ENCODE measurements at places on chromosomes 1 and 21.

DNA sequence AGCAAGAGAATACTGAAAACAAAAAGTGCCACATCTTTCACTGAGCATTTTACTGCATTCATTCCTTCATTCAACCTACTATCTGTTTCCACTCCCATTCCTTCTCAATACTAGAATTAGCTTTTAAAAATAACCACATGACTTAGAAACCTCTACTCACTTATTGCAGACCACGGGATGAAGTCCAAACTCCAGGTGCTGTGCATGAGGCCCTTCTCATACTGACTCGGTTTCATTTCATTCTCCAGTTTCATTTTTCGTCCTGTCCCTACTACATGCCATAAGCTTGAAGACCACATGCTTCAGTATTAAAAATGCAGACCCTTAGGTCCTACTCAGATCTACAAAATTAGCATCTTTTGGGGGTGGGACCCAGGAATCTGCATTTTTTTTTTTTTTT, 2.3 kb upstream of the BACH1 start:
- no peak for DNase-seq

DNA sequence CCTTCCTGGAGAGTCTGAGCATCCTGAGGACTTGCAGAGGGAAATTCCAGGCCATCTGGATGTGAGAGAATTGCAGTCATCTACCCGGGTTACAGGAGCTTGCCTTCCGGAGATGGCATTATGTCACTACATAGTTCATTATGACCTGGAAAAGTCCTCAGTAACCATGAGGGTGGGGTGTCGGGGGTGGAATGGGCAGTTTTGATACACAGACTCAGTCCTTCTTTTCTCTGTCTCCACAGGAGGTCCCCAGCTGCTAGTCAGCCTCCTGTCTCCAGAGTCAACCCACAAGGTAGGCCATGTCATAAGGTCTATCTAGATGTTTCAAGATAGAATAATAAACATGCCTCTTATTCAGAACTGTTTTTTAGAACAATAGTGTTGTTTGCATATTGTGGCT, 268.2 kb upstream of the SGIP1 start:
- no peak for DNase-seq

DNA sequence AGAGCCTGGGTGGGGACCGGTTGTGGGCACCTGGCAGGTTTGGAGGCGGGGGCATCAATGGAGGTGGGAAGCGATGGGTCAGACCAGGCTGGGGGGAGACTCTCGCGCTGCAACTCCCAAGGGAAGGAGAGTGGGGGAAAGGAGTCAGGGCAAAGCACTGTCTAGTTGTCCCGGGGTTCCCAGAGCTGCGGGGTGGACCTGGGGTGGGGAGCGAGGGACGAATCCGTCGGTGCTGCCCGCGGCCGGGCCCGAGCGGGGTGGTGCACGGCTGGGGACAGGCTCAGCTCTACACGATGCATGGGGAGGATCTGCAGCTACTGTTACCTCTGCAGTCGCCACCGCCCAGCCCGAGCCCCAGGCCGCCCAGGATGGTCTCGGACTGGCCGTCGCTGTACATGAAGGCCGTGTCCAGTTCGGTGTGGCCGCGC, 427 bp downstream of the AKR7A2 start:
- no peak for DNase-seq

DNA sequence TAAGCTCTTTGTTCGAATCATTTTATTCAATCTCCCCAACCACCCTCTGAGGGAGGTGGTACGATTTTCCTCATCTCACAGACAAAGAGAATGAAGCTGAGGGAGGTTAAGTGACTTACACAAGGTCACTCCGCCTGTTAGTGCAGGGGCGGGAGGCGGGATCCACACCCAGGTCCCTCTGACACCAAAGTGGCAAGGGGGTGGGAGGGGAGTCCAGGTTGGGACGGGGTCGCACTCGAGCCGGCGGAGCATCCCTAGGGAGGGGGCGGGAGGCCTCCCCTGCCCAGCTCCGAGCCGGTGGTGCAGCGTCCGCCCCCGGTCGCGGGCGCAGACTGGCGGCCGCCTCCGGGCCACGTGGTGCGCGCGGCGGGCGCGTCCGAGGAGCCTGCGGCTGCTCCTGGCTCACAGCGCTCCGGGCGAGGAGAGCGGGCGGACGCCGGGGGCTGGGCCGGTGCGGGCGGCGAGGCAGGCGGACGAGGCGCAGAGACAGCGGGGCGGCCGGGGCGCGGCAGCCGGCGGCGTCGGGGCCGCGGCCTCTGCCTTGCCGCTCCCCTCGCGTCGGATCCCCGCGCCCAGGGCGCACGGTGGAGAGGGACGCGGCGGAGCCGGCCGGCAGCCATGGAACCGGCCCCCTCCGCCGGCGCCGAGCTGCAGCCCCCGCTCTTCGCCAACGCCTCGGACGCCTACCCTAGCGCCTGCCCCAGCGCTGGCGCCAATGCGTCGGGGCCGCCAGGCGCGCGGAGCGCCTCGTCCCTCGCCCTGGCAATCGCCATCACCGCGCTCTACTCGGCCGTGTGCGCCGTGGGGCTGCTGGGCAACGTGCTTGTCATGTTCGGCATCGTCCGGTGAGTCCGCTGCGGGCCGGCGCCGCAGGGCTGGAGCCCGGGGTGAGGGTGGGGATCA, at the start of gene OPRD1:
TSS of gene OPRD1 (plus strand) at position 405 of the 903 bp plus-strand sequence. CDS start at position 619, 214 bp downstream.
- DNase-seq = no peak

DNA sequence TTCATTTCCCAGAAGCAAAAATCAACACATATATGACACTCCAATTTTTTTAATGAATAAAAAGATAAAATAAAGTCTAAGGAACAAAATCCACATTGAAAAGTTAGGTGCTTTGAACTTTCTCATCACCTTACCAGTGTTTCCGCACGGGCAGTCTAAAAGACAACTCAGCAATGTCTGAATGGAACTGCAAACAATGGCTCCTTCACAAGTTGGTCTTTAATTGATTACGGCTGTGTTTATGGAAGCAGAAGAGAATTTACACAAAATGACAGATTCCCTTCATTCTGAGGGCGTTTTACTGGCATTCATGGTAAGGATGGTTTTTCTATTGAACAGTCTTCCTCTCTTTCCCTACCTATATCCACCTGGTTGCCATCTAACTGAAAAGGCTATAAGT, 65.0 kb upstream of the RNPC3 start:
- no peak for DNase-seq

DNA sequence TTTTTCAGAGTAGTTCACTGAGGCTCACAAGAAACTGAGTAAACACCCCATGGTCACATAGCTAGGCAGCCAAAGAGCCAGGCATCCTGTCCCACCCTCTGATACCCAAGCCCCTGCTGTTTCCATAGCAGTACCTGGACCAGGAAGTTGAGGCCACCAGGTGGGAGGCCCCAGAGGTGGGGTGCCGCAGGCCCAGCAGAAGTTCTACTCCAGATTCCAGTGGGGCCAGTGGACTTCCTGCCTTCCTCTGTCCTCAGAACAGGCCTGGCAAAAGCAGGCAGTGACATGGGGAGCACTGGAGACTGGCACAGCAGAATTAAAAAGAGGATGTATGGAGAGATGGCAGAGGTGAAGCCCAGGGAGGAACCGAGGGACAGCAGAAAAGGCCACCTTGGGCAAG, 19.0 kb downstream of the FOXO6 start:
- no peak for DNase-seq

GRCh38 chr1:181390410-181391077, 92.8 kb upstream of the CACNA1E start:
- DNase-seq = peak; percentile 59

Data from NCI-H446 treated with DMSO at 0.1 percent for 48 hours (cell line).